ENCODE measurements at places on chromosomes 4 and X.

DNA sequence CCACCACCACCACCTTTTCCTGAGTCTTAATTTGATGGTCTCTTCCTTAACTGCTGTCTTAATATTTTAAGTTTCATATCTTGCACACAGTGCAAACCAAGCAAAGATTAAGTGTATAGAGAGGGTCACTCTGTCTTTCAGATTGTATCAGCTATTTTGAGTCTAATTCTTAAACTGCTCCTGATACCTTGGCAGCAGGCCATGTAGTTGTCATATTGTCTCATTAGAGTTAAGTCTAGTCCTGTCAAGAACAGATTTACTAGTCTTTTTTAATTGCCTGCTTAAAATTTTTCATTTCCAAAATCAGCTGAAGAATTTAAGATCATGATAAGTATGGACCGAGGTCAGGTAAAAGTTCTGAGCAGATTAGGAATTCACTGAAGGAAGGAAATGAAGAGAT is 51.5 kb downstream of the FHIP1A start:
- DNase-seq, result no peak

GRCh38 chrX:124263743-124264142 is 68.7 kb upstream of the TEX13D start:
- no peak for DNase-seq

DNA sequence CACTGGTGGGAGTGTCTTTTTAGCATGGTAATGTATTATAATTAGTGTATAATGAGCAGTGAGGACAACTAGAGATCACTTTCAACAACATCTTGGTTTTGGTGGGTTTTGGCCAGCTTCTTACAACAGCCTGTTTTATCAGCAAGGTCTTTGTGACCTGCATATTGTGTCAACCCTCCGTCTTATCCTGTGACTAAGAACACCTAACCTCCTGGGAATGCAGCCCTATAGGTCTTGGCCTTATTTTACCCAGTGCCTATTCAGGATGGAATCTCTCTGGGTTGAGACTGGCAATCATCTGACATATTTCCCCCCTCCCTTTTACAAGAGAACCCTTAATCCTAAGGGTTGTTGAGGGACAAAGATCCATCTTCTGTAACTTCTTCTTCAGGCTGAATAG is 21.9 kb upstream of the ADH4 start:
- DNase-seq, result no peak

DNA sequence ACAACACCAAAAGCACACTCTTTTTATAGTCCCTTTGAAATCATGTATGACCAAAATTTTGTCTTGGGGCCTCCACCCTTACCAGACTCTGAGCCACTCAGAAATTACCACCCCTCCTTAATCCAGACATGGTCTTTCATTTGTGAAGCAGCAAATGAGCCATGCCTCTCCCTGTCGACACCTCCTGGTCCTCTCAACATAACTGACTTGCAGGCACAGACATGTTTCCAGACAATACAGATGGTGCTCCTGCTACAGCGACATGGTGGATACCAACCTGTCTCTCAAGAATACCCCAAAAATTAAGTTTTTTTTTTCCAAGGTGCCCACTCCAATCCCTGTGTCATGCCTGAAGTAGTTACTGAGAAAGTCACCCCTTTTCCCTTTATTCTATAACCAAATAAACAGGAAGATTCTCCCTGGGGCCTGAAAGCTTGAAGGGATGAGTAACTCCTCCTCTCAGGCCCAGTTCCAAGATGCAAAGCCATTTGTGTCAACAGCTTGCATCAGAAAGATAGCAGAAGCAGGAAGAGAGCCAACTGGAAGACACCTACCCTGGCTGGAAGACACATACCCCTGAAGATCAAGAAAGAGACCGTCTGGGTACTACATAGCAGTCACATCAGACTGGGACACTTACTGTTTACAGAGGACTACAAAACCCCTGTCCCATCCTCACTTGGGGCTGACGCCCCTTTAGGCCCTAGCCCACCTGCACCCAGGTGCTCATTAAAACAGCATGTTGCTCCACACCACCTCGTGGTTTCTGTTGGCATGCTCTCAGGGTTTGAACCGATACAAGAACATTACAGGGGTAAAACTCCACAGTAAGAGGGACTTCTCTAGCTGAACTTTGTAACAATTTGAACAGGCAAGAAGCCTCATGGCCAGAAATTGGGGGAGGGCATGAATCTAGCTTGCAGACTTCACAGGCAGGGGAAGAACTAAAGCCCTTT is 5.5 kb upstream of the UGT2B17 start:
- no peak for DNase-seq

DNA sequence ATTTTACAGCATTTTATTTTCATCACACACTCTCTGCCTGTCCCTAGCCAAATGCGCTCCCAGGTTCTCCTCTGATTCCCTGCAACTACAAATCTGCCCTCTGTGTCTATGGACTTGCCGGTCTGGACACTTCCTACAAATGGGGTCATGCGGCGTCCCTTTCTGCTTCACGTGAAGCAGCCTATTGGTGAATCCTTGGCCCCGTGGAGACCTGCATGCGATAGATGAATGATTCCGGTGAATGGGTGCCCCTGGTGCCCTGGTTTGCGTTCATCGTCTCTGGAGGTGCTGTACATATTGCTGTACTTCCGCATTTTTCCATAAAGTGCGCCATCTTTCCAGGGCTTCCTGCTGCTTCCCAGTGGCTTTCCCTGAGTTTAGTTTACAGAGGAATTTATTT is 27.5 kb upstream of the CLCN4 start:
- DNase-seq, result no peak

DNA sequence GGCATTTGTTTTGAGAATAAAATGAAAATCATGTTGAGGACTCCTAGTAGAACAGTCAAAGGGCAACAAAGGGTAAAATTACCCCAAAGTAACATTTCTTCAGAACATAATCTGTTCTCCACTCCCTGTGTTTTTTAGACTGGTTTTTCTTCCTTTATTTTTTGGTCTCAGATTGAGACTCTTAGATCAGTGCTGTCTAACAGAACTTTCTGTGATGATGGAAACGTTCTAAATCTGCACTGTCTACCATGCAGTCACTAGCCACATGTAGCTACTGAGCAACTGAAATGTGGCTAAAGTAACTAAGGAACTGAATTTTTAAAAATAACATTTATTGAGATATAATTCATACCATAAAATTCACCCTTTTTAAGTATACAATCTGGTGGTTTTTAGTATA is 19.8 kb downstream of the CASK start:
- DNase-seq, result no peak

GRCh38 chr4:16838226-16838875 is 60.1 kb downstream of the LDB2 start:
- no peak for DNase-seq

DNA sequence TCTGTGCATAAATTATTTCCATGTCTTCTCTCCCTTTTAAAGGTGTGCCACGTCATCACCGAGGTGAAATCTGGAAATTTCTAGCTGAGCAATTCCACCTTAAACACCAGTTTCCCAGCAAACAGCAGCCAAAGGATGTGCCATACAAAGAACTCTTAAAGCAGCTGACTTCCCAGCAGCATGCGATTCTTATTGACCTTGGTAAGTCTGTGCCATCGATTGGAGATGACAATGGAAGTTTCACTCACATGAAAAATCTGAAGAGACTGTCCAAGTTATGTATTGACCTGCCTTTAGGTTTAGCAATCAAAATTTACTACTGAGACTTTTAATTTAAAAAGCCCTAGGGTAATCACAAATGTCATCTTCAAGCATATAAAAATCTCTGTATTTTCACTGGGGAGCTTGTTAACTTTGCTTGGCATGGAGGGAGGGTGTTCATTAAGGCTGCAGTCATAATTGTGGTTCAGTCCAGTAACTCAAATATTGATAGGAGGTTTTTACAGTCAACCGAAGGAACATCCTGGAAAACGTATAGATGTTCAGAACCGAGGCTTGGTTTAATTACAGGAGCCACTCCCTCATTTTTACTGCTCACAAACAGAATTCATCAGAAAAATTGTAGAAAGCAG is 142.9 kb downstream of the PTTG2 start:
- no peak for DNase-seq

- DNase-seq, result no peak
Measured at GRCh38 chrX:112627206-112627605, 52.5 kb downstream of the LHFPL1 start.

GRCh38 chr4:7463566-7464258 is 29.0 kb upstream of the PSAPL1 start:
- no peak for DNase-seq

- DNase-seq, result no peak
Measured at GRCh38 chr4:56425518-56425917, 9.9 kb downstream of the PPAT start.

DNA sequence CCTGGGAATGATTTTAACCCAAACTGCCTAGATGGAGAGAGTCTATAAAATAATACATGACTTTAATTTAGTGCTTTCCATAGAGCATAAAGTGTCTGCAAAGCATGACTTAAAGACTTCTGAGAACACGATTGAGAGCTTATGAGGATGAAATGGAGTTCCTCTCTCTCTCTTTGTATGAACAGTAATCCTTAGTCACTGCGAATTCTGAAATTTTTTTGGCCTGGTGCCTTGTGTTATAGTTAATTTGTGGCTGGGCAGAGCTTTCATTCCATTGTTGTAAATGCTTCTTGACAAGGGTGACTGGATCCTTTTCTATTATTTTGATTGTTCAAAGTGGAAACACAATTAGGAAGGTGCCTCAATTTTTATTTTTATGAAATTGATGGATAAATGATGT is 179.5 kb downstream of the CEP135 start:
- DNase-seq, result no peak

Data from CD4-positive, alpha-beta T cell treated with Interleukin-6 for 4 hours (primary cell).